ENCODE measurements at places on chromosomes 1 and 21.

- no peak for DNase-seq
These were observed 20.9 kb upstream of the RNF11 start for GRCh38 chr1:51215169-51215568.

DNA sequence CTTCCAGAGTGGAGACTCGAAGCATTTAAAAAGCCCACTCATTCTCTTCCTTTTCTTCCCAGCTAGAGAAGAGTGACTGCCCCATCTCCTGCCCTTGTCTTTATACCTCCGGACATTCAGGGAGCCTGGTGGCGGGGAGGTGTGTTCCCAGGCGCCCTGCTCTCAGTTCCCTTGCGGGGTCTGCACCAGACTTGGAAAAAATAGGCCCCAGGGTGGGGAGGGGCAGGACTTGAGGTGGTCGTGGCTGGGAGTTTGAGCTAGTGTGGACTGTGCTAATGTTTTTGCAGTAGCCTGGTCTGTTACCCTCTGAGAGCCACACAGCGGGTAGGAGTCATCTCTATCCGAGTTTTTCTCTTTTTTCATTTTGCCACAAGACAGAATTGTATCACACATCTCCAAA, 139.1 kb downstream of the PEX14 start:
- no peak for DNase-seq

DNA sequence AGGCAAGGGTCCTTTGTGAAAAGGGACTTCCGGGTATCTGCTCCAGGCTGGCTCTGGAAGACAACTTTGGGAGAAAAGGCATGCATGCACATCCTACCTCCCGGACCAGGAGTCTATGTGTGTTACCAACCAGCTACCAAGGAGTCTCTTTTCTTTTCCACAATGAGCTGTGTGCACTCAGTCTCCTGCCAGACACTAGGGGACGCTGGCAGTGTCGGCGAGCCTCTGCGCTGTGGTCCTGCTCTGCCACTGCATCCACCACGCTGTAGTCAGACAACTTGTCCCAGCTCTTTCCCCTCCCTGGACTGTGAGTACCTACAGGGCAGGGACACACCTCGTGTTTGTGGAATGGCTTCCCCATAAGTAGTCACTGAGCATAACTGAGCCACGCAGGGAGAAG, 5.1 kb upstream of the SSR2 start:
- DNase-seq: peak; percentile 14

DNA sequence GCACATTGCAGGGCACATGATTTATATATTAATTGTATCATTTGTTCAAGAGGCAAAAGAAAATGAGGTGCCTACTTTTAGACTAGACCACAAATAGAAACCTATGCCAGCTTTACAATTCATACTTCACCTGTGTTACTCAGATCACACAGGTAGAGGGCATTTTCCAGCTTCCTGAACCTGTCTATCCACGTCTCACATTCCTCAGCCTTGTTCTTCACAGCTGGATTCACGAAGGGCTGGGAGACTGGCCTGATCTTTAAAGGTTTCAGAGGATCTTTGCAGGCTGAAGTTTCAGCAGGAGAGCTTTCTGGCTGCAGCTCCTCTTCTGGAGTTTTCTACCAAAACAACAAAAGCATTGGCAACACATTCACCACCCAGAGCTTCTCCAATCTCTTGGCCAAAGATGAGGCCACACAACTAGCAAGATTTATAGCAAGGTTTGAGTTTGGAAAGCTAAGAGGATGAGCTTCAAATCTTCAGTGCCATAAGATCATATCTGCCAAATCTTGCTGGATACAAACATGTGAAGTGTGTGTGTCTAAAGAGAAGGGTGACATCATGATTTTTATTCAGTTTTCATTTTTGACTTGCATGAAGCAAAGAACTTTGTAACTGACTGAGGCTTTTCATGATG, 71.0 kb upstream of the CYP2J2 start:
- DNase-seq: no peak

DNA sequence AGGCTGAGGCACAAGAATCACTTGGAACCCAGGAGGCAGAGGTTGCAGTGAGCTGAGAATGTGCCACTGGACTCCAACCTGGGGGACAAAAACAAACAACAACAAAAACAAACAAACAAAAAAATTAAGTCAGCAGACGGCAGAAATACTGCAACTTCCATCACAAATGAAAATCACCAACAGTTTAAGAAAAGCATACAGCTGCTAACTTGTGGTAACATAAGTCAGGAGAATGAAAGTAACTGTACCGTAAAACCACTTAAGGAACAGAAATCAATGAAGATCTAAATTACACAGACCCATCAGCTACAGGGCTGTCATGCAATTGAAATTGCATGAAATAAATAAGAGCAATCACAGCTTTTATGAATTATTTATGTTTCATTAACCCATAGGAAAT, 25.0 kb downstream of the MCOLN2 start:
- DNase-seq: no peak

DNA sequence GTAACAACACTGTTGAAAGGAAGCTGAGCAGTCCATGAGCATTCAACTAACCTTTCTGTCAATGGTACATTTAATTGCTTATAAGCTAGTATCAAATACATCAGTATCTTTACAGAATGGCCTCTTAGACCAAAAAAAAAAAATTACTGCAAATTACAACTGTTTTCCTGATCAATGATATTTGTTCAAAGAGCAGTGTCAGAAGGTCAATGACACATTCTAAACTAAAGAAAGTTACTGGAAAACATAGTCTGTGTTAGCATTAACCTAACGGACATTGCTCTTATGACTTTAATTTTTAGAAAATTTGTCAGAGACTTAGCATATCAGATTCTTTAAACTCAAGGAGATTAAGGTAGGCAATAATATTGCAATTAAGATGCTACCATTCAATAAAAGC, 162.5 kb downstream of the KCNT2 start:
- DNase-seq: no peak

All from stromal cell of bone marrow (primary cell).